Activated CD4-positive, alpha-beta T cell treated with anti-CD3 and anti-CD28 coated beads for 36 hours (primary cell): ENCODE measurements at places on chromosomes 7 and 10. TPM values are rescaled to one million over a fixed set of nuclear protein-coding genes. Genes with fewer than 3 reads are reported as not detected.

Gene MICALL2
- total RNA-seq, result 1.9 TPM

- H3K27ac ChIP-seq, result peak overlapping the region; percentile 86
- peak overlapping the region; percentile 82 for H3K4me3 ChIP-seq
Observed at GRCh38 chr10:46787321-46787615, 124.0 kb upstream of the PTPN20 start.

Gene DNAJC30
- total RNA-seq, result 6.9 TPM

GRCh38 chr10:118470470-118470869, 125.0 kb downstream of the PRLHR start:
- H3K36me3 ChIP-seq, result no peaks in the 10 kb centered on the region
- no peak overlapping the region for H3K27ac ChIP-seq
- H3K4me3 ChIP-seq, result no peak overlapping the region
- H3K27me3 ChIP-seq, result peaks cover 32% of the 10 kb centered on the region
- no peak for DNase-seq

GRCh38 chr7:81081616-81082015, 162.8 kb upstream of the SEMA3C start:
- H3K4me1 ChIP-seq, result no peaks in the 10 kb centered on the region
- no peaks in the 10 kb centered on the region for H3K36me3 ChIP-seq
- DNase-seq, result no peak
- no peak overlapping the region for H3K27ac ChIP-seq
- H3K27me3 ChIP-seq, result no peaks in the 10 kb centered on the region

Gene AOC1
- not detected for total RNA-seq

Gene LZTS2
- 14.8 TPM for total RNA-seq

GRCh38 chr7:105567024-105567423, 14.3 kb downstream of the EFCAB10 start:
- no peak for DNase-seq
- no peak overlapping the region for H3K4me3 ChIP-seq
- no peaks in the 10 kb centered on the region for H3K27me3 ChIP-seq
- peaks cover 23% of the 10 kb centered on the region for H3K36me3 ChIP-seq

Gene PBLD
- total RNA-seq, result 1.2 TPM

- H3K27ac ChIP-seq, result no peak overlapping the region
- DNase-seq, result no peak
- peaks cover 31% of the 10 kb centered on the region for H3K27me3 ChIP-seq
Observed at GRCh38 chr10:86373251-86373650, 6.7 kb upstream of the GRID1 start.

DNA sequence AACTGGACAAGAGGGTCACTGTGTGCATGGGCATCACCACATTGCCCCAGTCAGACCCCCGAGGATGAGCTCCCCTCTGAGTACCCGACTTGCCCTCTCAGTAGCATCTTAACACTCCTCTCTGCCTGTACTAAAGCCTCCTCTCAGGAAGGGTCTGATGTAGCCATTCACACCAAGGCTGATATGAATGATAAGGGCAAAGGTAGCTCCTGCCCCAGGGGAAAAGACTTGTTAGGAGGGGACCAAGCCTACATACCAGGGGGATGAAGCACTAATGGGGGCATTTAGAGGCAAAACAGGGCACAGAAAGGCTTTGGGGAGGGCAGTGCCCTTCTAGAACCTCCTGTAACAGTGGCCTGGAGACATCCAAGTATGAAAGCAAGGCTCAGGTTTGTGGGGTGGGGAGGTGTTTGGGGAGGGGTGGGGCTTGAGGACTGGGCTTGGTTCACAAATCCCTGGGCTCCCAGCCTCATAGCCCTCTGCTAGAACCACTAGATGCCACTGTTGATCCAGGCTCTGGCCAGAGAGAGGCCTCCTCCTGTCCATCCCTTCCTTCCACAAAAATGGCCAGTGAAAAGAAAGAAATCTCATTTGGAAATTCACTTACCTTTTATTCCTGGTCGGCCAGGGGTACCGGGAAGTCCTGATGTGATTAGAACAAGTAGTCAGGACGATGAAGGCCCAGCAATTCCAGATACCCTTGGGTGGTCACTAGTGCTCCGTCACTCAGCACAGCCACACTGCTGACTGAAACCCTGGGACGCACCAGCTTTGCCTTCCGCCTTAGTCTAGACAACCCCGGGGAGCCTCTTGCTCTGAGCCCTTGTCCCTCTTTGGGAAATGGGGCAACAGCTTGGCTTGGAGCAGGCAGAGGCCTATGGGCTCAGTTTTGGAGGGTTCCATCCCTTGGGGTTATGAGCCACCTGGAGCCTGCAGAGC, 40.3 kb downstream of the COL17A1 start:
- no peak overlapping the region for H3K4me3 ChIP-seq
- H3K27ac ChIP-seq, result no peak overlapping the region
- H3K4me1 ChIP-seq, result peaks cover 5% of the 10 kb centered on the region
- peak; percentile 39 for DNase-seq

Gene HYCC1
- total RNA-seq, result 23.9 TPM
